ENCODE measurements at places on chromosomes 13 and 19.

DNA sequence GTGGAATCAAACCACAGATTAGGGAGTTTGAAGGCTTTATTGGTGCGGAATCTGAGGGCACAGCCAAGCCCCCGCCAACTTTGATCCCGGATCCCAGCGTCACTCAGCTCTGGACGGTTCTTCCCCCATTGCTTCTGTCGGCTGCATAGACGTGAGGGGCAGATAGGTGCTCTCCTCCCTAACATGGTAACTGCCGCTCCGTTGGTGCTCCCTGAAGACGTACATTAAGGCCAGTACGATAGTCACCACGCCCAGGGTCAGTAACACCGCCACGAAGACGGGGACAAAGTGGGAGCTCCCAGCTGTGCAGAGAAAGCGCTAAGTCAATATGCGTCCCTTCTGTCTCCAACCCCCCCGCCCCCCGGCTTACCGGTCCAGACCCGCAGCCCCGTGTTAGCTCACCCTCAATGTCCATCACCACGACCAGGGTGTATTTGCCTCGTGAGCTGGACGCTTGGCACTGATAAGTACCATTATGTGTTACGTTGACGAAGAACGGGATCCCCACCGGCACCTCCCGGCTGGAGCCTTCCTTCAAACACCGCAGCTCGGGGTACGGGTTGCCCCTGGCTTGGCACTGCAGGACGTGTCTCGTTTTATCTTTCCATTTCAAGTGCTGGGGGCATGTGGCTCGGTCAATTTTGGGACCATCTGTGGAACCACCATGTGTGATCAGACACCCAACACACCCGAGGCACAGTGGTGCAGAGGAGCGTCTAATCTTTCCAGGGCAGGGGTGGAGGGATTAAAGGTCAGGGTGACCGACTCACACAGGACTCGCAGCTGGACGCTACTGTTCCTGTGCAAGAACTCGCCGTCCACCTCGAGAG, 644 bp upstream of the RAVER1 start:
- no peak for DNase-seq

DNA sequence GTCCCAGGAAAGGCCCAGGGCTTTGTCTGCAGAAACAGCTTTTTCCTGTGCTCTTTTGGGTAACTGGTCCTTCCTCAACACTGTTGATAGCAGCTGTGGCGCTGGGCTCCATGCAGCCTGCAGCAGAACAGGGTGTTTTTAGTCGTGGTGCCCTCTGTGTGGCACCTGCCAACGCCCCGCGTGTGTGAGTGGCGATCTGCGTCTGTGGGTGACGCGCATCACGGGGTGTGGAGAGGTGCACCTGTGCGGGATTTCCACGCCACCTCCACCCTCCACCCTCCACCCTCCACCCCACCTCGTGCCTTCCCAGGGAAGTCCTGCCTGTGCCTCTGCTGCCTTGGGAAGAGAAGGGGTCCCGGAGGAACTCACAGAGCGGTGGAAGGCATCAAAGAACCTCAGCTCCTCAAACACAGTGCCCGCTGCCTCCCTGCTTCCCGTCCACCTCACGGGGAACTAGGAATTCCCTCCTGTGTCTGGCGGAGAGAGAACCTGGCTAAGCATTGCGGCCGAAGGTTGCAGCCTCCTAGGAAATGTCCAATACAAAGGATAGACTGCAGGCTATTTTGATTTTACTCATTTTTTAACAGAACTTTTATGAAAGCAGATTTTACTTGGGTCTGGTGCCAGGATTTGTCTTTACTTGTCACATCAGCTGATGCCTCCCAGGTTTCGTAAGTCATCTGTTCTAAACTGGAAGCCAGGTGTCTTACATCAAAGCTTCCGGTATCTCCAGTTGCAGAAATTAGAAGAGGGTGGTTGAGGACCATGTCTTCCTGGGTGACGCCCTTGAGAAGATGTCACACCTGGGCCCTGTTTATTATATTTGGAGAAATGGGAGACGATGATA, 84.0 kb downstream of the ATP11A start:
- DNase-seq: no peak

- peak; percentile 82 for DNase-seq
Observed at GRCh38 chr19:20167020-20167644, at the start of gene ZNF486. Gene ZNF486, plus strand, starts transcription at chr19:20167214. Its CDS starts 117 bp downstream, at chr19:20167331.

DNA sequence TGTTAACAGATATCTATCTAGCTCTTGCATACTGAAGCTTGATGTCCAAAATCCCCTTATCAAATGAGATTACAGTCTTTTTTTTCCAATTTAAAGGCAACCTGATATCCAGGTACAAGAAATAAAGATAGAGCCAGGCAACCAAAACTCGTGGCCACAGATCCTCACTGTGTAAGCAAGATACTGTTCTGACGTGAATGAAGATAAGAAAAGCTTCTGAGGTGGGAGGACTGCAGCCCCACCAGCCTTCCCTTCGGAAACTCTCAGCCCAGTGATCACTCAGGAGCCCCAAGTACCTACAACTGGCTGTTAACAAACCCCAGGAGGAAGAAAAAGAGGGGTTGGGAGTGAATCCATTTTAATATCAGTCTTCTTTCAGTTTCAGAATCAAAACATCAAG, 191.6 kb downstream of the EFNB2 start:
- no peak for DNase-seq

DNA sequence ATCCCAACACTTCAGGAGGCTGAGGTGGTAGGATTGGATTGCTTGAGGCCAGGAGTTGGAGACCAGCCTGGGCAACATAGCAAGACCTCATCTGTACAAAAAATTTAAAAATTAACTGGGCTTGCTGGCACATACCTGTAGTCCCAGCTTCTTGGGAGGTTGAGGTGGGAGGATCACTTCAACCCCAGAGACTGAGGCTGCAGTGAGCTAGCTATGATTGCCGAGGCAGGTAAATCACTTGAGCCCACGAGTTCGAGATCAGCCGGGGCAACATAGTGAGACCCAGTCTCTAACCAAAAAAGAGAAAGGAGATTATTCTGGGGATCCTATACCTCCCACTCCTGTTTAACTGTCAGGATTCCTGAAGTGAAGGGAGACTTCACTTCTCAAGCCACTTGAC, 16.4 kb upstream of the GARRE1 start:
- DNase-seq: no peak

- no peak for DNase-seq
Observed at GRCh38 chr13:110628477-110628793, 13.1 kb downstream of the NAXD start.

DNA sequence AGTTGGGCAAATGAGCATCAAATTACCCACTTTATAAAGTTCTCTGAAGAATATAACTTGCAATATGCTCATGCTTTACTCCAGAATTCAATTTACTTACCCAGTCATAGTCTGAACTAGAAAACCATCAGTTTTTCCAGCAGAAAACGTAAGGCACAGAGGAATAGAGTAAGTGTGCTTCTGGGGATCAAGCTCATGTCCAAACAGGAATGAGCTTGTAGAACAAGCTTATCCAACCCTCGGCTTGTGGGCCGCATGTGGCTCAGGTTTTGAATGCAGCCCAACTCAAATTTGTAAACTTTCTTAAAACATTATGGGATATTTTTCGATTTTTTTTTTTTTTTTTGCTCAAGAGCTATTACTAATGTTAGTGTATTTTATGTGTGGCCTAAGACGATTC, 308.5 kb upstream of the KLF12 start:
- no peak for DNase-seq

GRCh38 chr13:75299913-75300862, 181.8 kb downstream of the TBC1D4 start:
- DNase-seq: no peak

GRCh38 chr13:31045286-31046081, 113.0 kb downstream of the TEX26 start:
- no peak for DNase-seq

DNA sequence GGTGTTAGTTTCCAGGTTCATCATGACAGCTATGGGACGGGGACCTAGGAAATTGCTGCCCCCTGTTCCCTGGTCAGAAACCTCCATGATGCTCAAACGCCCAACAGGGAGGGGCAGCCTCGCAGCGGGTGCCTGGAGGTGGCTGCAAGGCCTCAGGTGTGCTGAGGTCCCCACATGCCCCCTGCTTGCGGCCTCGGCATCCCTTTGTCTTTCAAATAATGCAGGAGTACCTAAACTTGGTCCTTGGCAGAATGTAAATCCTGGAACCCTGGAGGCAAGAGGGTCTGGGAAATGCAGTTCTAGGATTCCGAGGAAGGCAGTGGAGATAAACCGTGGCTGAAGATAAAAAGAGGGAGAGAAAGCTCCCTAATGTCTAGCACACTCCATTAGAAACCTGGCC, 52.4 kb downstream of the SKA3 start:
- DNase-seq: no peak

All from NCI-H1436 treated with DMSO at 0.1 percent for 48 hours (cell line).